GM23248 (cell line): ENCODE measurements at places on chromosomes 12 and 14.

DNA sequence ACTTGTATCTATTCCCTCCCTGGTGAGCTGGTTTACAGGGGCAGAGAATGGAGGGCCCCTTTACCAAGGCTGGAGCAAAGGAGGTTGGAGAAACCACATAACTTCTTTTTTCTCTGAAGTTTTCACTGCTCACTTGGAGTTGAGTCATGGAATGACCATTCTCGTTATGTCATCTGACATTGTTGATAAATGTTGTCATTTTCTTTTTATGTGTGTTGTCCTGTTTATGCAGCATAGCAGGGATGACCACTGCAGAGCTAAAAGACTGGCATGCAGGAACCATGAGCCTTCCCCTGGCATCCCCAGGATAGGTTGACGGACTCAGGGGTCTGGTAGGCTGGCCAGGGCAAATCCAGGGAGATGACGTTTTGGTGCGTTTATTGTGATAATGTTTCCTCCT lies 256.8 kb upstream of the DDHD1 start:
- DNase-seq = peak; percentile 68

- no peak for DNase-seq
Observed at GRCh38 chr12:65828711-65829339, 4.5 kb downstream of the HMGA2 start.

GRCh38 chr14:104244221-104245011 lies 106.0 kb downstream of the KIF26A start:
- no peak for DNase-seq

GRCh38 chr12:45989287-45989686 lies 1.1 kb downstream of the SCAF11 start:
- peak; percentile 46 for DNase-seq

DNA sequence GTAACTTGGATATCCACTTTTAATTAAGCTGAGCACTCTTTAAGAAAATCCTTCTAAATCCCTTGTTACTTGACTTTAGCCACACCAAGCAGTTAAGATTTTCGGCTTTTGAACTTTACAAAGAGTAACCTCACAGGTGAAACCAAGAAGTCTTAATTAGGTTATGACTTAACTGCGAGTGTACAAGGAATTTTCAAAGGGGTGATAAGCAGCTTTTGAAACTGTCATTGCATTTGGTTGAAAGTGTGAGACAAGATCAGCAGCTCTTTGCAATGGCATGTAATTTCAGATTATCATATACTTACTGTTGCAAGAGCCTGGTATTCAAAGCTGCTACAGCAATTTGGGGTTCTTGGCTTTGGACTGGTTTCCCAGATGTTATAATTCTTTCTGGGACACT lies 137.5 kb downstream of the TMEM117 start:
- no peak for DNase-seq

GRCh38 chr14:37985826-37986470 lies 221.8 kb upstream of the SSTR1 start:
- peak; percentile 61 for DNase-seq

DNA sequence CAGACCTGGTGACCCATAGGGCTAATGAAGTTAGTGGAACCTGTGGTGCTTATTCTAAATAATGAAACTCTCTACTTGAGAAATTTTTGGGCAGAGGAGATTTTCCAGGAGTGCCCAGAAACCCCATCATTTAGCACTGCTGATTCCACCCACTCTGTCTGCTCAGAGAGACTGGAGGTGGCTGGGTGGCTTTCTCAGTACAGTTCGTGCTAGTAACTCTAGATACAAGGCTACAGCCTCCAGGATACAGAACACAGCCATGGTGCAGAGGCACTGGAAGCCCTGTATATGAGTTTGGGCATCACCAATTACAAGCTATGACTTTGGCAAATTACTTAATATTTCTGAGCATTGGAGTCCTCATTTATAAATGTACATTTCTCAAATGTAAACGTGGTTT lies 32.4 kb downstream of the CCDC177 start:
- no peak for DNase-seq

- DNase-seq = no peak
Observed at GRCh38 chr12:101599311-101599710, 4.5 kb downstream of the MYBPC1 start.

DNA sequence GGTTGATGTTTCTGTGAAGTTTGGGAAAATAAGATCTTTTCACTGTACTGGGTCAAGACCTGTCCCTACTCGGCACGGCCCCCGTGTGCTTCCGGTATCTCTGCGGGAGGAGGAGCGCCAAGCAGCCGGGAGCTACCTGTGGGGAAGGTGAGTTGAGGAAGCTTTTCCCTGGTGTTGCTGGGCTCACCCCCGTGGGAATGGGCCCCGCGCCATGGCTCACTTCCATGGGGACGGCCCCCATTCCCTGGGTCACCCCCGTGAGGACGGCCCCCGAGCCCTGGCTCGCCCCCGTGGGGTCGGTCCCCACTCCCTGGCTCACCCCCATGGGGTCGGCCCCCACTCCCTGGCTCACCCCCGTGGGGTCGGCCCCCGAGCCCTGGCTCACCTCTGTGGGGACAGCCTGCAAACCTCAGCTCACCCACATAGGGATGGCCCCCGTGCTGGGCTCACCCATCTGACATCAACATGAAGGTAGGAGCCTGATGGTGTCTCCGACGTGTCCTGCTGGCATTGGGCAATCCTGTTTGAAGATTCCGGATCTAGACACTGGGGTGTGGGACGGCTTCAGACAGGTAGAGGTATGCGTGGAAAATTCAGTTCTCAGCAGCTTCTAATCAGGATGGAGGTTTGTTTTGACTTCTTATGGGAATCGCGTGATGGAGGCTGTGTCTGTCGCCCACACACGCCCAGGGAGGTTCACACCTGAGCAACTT lies 9.1 kb downstream of the LRCOL1 start:
- no peak for DNase-seq

GRCh38 chr14:66036547-66036946 lies 449.6 kb upstream of the CCDC196 start:
- peak; percentile 44 for DNase-seq

GRCh38 chr14:105476831-105477659 lies 2.4 kb downstream of the CRIP2 start:
- no peak for DNase-seq

DNA sequence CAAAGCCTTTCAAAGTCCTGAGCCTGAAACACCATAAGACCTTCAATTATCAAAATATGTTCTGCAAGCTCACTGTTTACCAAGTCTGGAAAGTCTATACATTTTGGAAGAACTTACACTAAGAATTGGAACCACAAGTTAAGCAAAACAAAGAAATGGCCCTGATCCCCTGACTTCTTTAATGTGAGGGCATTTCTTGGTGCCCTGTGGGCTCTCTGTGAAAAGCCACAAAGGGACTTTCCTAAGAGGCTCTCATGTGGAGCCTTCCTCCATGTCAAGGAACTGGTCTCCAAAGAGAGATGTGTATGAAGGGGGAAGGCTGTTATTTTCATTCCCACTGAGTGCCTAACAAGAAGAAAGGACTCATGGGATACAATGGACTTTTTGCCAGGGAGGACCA lies 13.5 kb upstream of the MYH6 start:
- DNase-seq = no peak

DNA sequence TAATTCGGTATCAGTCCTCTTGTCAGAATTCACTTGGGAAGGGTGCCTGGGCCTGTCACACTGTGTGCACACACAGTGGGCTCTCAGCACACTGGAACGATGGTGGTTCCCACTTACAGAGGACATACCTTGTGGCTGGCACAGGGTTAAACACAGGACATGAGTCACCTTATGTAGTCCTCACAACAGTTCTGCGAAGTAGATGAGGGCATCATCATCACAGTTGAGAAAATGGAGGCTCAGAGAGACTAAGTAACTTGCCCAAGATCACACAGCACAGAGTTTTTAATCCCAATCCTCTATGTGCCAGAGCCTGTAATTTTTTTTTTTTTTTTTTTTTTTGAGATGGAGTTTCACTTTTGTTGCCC lies 90.7 kb downstream of the NINJ2 start:
- peak; percentile 50 for DNase-seq

DNA sequence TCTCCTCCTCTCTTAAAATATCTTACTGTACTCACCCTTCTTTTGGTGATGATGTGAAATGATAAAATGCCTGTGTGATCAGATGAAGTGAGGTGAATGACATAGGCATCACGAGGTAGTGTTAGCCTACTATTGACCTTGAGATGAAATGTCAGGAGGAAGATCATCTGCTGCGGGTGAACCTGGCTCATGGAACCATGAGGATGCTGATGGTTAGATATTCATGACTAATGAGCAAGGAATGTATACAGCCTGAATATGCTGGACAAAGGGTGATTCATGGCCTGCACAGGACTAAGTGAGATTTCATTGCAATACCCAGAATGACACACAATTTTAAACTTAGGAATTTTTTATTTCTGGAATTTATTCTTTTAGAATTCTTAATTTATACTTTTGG lies 89.6 kb downstream of the DAAM1 start:
- peak; percentile 95 for DNase-seq

DNA sequence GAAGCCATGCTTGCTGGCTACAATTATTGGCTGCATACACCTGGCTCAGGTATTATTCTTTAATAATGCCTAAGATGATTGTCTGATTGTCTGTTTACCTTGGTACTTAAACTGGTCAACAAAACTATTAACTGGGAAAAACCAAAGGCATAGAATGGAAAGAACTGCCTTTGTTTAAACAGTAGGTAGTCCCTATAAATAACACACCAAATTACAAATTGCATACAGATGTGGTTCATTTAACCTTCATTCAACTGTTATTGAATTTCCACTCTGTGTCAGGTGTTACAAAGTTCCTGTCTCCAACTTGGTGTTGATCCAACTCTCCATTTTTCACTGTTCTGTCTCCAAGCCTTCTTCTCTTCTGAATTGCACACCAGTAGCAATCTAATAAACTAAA lies 79.8 kb upstream of the FSCB start:
- DNase-seq = no peak

DNA sequence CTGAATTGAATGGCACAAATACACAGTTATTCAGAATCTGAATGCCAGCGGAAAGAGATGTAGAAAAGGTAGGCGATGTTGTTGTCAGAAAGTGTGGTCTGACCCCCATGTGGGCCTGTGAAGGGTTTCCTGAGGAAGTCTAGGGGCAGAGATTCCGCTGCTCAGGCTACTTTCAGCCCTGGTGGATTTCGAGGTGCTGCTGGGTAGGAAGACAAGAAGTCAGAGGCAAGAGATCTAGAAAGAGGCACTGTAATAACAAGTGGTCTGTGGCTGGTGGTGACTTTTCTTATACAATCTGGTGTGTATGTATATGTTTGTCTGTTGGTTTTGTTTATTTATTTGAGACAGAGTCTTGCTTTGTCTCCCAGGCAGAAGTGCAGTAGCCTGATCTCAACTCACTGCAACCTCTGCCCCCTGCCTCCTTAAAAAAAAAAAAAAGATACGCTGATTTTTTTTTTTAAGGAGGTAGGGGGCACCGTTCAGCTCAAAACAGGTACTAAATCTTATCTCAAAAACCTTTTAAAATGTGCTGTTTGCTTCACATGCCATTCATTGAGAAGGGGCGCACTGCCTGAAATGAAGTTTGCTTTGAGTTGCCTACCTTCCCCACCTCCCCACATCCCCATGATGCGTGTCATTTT lies 27.1 kb upstream of the MANSC4 start:
- no peak for DNase-seq

DNA sequence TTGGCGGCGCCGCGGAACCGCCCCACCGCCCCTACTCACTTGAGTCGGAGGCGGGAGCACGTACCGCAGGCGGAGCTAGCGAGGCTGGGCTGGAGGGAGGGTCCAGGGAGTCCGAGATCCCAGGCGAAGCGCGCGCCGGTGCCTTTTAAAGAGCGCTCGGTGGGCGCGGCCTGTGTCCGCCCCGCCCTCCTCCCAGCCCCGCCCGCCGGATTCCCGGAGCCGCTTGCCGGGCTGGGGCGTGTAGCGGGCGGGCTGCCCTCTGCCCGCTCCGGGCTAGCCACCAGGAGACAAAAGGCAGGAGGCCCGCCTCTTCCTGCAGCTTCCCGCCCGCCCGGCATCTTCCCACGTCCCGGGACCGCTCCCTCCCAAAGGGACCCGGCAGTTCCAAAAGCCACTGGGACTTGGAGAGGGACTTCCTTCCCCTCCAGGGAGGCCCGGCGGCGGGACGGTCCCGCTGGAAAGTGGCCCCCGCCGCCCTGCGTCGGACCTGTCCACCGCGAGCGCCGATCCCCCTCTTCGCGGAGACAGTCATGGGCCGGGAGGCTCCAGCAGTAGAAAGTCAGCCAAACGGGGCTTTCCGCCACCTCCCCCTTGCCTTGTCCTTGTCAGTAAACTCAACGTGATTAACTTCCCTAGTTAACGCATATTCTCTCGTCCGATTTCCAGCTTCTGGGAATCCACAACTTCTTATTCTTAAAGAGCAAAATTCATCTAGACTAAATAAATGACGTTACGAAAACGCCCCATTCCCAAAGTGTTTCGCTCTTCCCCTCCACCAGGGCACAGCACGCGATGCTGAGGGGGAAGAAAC lies at the start of gene CSRP2:
TSS of gene CSRP2 (minus strand) at position 121 of the 811 bp plus-strand sequence. CDS start 12,759 bp downstream, outside the sequence.
- peak; percentile 92 for DNase-seq

GRCh38 chr12:45697371-45697770 lies 32.1 kb upstream of the ARID2 start:
- no peak for DNase-seq

GRCh38 chr12:34401659-34402227 lies 379.4 kb downstream of the ALG10 start:
- no peak for DNase-seq

- no peak for DNase-seq
Observed at GRCh38 chr12:53795927-53796326, 44.1 kb upstream of the CISTR start.

DNA sequence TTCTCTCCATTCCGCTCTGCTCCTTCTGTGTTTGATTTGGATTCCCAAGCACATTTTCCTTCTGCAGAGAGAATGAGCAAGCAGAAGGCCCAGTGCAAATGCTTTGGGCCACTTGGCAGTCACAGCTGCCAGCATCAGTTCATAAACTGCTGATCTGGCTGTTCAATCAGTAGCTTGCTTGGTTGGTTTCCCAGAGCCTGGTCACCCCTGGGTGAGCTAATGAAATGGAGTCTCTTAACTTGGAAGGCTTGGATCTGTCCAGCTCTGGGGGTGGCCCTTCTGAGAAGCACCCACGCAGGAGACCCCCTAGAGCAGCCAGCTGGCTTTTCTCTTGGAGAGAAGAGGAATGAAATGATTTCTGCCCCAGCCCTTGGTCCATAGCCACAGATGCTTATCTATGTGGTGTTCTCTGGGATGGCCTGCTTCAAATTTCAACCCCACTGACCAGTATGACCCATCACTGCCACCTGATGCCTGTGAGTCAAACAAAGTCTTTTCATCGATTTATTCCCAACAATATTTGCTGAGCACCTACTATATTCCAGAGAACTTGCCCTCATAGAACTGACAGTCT lies 30.3 kb downstream of the FAIM2 start:
- DNase-seq = peak; percentile 60

- peak; percentile 95 for DNase-seq
Observed at GRCh38 chr14:77043177-77043983, 14.9 kb upstream of the IRF2BPL start.

- DNase-seq = peak; percentile 23
Observed at GRCh38 chr14:94636744-94637412, 24.7 kb downstream of the SERPINA3 start.

DNA sequence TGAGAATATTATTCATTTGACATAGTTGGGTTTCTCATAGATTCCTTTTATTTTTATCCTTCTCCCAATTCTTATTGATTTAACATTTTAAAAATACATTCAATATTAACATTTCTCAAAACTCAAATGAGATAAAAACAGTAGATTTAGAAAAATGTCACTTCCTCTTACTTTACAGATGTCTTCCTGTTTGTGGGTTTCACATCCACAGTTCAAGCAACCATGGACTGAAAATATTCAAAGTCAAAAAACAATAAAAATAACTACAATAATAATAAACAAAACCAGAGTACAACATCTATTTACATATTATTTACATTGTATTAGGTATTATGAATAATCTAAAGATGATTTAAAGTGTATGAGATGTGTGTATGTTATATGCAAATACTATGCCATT lies 111.3 kb upstream of the SLC16A7 start:
- DNase-seq = no peak

GRCh38 chr14:60981633-60982455 lies 799 bp downstream of the SLC38A6 start:
- peak; percentile 88 for DNase-seq
